Uterine smooth muscle cell (primary cell): ENCODE measurements at places on chromosomes 7 and 10. TPM values are rescaled to one million over a fixed set of nuclear protein-coding genes. Genes with fewer than 3 reads are reported as not detected.

The CRTAC1 gene
- not detected in 2 replicates for total RNA-seq

The CCDC172 gene
- not detected in 2 replicates for total RNA-seq

The PDE1C gene
- 0.12 and 0.33 TPM in 2 replicates for total RNA-seq

The CDH23 gene
- under 0.01 and 0.12 TPM in 2 replicates for total RNA-seq

The CREB5 gene
- total RNA-seq, result 2.5 and 5.6 TPM in 2 replicates

The RBP3 gene
- not detected in 2 replicates for total RNA-seq
